Neural cell (in vitro differentiated cells): ENCODE measurements at places on chromosomes 16 and 17. TPM values are rescaled to one million over a fixed set of nuclear protein-coding genes. Genes with fewer than 3 reads are reported as not detected.

The EFCAB13 gene
- 2.2 and 4.3 TPM in 2 replicates for polyA plus RNA-seq

The COPRS gene
- 54.3 and 67.9 TPM in 2 replicates for polyA plus RNA-seq

The HBA1 gene
- polyA plus RNA-seq: not detected in 2 replicates

The SPATA32 gene
- polyA plus RNA-seq: not detected in 2 replicates

The DPEP2 gene
- not detected in 2 replicates for polyA plus RNA-seq

The PSMC3IP gene
- polyA plus RNA-seq: 22.5 and 36.2 TPM in 2 replicates

The KRT32 gene
- not detected in 2 replicates for polyA plus RNA-seq

The ALDH3A1 gene
- polyA plus RNA-seq: 0.10 TPM in 1 of 2 replicates, not detected in the other

The SPATA22 gene
- polyA plus RNA-seq: not detected in 2 replicates

The CDRT15 gene
- not detected in 2 replicates for polyA plus RNA-seq

The DNASE1L2 gene
- 10.2 and 10.9 TPM in 2 replicates for polyA plus RNA-seq

The C17orf100 gene
- polyA plus RNA-seq: 10.3 and 12.4 TPM in 2 replicates

The TRPV2 gene
- not detected in 2 replicates for polyA plus RNA-seq

The ACACA gene
- 38.4 and 41.7 TPM in 2 replicates for polyA plus RNA-seq

The SSTR5 gene
- not detected in 2 replicates for polyA plus RNA-seq

The C16orf96 gene
- 0.21 and 0.26 TPM in 2 replicates for polyA plus RNA-seq
